ENCODE measurements at places on chromosomes 6 and 20. TPM values are rescaled to one million over a fixed set of nuclear protein-coding genes. Genes with fewer than 3 reads are reported as not detected.

Gene THEMIS
- 39.9 TPM for total RNA-seq

Gene IRAK1BP1
- total RNA-seq: 2.9 TPM

Gene SLC22A2
- total RNA-seq: not detected

Gene ZC3H12D
- total RNA-seq: 83.5 TPM

Measured in CD8-positive, alpha-beta memory T cell (primary cell).